NCI-H82 (cell line): ENCODE measurements at places on chromosomes 4 and X.

- DNase-seq = no peak
Measured at GRCh38 chr4:152310257-152310656, 225.6 kb downstream of the FBXW7 start.

- DNase-seq = peak; percentile 37
Measured at GRCh38 chr4:157076578-157076947, 613 bp downstream of the GLRB start.

DNA sequence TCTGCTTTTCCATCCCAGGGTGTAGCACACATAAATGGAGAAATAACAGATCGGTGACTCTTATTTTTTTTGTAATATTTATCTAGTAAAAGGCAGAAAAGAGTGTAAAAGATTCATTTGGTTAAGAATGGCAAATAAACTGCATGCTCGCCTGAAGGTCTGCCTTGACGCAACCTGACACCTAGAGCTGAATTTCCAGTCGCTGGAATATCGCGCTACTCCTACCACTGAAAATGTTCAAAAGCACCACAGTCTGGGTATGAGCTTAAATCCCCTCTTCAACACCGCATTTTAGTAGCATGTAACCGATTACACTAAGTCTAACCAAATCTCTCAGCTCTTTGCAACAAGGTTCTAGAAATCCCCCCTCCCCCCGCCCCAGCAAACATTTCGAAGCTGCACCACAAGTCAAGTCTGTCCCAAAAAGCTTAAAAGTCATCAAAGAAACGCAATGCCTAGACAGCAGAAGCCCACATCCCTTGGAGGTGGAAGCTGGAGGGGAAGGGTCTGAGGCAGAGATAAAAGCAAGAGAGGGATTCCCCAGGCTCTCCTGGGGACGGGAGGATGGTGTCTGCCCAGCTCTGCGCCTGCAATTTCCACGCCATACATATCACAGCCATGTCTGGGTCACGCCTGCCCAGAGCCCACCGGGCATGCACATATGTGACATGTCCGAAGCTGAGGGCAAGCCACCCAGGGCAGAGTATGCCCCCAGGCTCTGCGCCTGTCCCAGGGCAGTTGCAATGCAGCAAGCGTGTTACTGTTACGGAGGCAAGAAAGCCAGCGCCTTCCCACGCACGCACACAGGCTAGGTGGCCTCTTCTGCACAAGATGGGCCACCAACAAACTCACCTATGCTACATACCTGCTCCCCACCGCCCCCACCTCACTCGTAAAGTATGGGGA is 1.4 kb downstream of the FGF13 start:
- no peak for DNase-seq

DNA sequence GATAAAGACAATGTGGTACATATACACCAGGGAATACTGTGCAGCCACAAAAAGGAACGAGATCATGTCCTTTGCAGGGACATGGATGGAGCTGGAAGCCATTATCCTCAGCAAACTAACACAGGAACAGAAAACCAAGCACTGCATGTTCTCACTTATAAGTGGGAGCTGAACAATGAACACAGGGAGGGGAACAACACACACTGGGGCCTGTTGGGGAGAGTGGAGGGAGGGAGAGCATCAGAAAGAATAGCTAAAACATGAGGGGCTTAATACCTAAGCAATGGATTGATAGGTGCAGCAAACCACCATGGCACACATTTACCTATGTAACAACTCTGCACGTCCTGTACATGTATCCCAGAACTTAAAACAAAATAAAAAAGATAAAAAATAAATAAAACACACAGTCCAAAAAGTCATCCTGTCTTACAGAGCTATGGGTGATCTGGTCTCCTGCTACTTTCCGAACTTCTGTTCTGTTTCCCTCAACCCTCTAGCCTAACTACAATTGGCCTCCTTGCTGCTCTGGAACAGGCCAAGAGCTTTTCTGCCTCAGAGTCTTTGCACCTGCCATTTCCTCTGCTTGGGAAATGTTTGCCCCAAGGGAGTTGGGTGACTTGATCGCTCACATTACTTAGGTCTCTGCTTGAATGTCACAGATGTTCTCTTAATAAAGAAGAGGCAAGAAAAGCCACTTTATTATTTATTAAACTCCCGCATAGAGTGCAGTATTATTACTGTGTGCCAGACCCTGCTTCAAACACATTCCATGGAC is 1.1 kb upstream of the CD38 start:
- DNase-seq = peak; percentile 21

GRCh38 chr4:54754394-54754793 is 96.6 kb downstream of the KIT start:
- DNase-seq = no peak

DNA sequence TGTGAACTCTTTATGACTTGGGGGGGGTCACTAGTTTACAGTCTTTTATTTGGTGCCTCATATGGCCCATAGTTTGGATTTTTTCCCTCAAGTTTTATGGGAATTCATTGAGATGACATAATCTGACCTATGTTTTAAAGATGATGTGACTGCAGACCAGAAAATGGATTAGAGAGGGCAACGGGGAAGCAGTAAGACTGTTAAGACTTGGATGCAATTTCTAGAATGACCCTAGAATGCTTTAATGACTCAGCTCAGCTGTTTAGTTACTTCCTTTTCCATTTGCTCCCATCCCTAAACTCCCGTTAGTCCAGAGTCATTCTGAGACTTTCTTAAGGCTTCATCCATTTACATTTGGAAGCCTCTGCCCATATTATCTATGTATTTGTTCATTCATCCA is 59.9 kb upstream of the PDGFRA start:
- no peak for DNase-seq

- DNase-seq = no peak
Measured at GRCh38 chrX:104118765-104119164, 6.4 kb downstream of the ZCCHC18 start.

GRCh38 chr4:54696649-54697048 is 38.9 kb downstream of the KIT start:
- no peak for DNase-seq

DNA sequence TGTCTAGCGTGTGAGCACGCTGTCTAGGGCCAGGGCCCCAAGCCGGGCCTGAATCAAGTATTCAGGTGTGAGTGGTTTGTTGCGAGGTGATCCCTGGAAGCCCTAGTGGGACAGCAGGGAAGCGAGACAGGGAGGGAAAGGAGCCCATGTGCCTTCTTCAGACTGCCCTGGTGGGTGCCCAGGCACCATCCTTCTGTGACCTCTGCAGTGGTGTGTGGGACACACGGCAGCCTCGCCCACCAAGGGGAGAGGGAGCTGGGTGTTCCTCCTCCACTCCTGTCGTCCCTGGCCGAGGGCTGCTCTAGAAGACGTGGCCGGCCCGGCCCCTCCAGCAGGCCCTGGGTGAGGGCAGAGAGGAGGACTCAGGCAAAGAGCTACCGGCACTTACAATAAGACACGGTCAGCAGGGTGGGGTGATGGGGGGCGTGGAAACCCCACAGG is 47.4 kb downstream of the HTRA3 start:
- DNase-seq = no peak

GRCh38 chr4:123418351-123418931 is 21.8 kb downstream of the SPRY1 start:
- DNase-seq = no peak
